ENCODE measurements at places on chromosomes 7 and 10.

DNA sequence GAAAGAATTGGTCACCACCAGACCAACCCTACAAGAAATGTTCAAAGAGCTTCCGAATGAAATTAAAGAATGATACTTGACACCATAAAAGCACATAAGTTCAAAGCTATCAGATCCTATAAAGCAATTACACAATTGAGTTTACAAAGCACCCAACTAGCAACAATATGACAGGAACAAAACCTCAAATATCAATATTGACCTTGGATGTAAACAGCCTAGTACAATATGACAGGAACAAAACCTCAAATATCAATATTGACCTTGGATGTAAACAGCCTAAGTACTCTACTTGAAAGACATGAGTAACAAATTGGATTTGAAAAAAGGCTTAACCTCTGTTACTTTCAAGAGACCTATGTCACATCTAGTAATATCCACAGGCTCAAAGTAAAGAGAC, 1201.4 kb downstream of the XPNPEP1 start:
- no peak for DNase-seq

DNA sequence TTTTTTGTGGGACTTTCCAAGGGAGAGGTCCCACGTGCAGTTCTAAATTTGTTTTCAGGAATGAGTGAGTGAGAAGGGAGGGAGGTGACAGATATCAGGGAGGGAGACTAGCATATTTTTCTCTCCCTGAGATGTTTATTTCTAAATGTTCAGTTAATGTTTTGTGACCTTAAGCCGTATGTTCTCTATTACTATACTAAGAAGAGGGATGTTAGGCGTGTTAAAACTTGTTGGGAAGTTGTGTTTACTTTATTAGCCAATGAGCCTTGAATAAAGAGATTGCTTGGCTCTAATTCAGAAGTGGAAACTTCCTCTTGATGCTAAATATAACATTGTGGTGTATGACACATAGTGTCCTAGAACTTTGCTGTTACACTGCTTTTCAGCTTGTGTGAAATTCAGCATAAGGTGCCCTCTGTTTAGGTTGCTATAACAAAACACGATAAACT, 37.3 kb downstream of the DNAH11 start:
- no peak for DNase-seq

DNA sequence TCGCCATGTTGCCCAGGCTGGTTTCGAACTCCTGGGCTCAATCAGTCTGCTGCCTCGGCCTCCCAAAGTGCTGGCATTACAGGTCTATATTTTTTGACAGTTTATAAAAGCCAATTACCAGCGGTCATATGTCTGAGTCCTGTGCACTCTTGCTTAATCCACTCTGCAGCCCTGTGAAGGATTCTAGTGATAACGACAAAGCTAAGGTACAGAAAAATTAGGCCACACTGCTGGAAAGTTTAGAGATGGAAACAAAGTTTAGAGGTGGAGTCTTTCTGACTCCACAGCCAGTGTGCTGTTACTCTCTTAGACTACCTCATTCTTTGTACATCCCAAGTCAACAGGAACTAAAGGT, 707 bp downstream of the PTER start:
- DNase-seq, result no peak

GRCh38 chr7:21507627-21508343, 35.1 kb upstream of the DNAH11 start:
- no peak for DNase-seq

- no peak for DNase-seq
Observed at GRCh38 chr10:24952143-24952706, at the start of gene PRTFDC1. PRTFDC1 (minus strand) TSS chr10:24952606; CDS start chr10:24952575, 31 bp downstream.

DNA sequence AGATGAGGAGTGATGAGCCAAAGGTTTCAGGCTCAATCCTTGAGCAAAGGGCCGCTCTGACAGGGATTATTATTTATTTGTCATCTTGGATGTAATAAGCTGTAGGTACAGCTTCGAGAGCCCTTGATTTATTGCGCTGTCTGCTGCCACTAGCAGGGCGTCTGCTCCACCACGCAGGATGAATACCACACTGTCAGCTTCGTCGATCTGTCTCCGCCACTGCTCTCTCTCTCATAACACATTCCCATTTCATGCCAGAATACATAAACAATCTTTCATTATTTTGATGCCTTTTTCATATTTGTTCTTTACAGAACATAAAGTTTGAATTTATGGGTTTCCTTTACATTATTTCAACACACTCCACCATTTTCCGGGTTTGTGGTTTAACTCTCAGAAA, 276.6 kb downstream of the LRMDA start:
- no peak for DNase-seq

DNA sequence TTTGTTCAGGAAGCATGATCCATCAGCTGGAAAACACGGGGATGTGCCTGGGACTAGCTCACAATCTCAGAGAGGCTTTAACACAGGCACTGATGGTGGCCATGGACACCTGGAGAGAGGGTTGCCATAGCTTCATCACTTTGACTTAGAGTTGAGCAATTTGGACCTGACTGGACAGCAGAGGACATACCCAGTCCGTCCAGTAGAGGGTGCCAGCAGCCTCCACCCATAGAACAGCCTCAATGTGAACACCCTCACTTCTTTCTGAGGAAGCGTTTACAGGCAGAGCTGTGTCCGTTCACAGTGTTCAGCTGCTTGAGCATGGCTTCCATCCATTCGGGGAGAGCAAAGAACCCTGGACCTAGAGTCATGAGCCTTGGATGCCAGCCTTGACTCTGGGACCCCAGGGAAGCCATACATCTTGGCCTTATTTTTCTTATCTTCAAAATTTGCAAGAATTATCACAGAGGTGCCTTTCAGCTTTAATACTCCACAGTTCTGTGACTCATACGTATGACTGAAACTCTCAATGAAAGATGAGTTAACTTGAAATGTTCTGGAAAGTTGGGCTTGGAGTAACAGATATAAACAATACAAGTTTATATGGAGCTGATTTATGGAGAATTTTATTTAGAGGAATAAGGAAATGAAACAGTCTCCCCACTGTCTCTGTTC, 302.9 kb upstream of the PODXL start:
- peak; percentile 18 for DNase-seq

DNA sequence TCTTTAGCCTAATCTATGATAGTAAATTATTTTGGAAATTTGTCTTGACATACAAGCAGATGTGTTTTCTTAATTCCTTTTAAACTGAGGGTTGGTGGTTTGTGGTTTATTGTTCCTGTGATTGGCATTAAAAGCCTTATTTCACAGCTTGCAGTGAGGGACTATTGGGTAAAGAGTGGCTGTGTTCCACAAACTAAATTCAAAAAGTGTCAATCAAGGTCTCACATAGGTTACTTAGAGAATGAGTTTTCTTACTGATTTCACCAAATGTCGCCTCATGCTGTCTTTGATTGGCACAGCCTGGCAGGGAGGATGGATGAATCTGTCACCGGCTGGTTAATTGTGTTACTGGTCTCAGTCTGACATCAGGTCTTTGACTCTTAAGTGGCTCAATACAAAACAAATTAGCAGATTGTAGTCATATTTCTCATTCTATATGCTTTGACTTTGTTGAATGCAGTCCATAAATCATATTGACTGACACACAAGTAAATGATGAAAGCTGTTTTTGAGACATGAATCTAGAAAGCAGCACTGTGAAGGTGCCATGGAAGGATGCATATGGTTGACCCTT, 66.8 kb upstream of the CYP26C1 start:
- DNase-seq, result no peak
